ENCODE measurements at places on chromosomes 5 and 9.

DNA sequence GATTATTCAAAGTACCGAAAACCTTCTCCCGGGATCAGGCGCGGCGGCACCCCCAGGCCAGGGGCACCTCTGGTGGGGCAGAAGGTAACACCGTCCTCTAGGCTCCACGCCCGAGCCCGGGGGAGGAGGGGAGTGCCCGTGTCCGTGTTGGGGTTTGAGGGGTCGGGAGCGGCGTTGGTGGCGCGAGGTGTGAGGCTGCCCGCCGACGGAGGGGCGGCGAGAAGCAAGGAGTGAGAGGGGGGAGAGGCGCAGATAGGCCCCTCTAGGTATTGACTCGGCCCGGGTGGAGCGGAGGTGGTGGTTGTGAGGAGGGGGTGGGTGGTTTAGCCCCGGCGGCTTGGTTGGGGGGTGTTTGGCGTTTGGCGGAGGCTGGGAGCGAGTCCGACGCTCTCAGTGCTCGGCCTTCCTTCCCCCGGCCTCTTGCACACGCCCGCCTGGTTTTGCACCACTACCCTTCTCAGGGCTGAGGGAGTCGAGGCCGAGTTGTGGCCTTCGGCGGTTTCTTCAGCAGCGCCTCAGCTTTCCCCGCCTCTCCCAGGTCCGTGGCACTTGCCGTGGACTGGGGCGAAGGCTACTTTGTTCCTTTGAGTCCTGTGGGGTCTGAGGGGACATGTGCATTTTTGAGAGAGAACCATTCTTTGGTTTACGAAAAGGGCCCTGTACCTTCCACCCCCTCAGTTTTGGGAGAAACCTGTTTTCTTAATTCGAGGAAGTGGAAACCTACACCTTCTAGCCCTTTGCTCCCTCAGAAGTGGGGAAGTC lies 450 bp downstream of the GPBP1 start:
- DNase-seq, result no peak

- DNase-seq, result no peak
Observed at GRCh38 chr9:109329638-109330258, 8.9 kb upstream of the EPB41L4B start.

DNA sequence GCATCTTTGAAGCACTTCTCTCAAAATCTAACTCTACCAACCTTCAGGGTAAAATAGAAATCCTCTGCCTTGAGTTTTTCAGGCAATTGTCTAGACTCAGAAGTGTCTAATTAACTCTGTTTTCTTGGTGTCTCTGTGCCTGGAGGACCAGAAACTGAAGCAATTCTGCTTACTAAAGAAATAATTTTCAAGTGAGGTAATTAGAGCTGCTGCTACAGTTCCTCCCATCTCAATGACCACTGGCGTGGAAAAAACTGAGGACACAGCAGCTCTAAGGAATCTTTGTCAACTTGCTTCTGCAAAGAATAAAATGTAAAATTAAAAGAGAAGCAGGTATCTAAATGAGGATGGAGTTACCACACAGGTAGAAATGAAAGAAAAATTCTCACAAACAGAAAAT lies 785.0 kb downstream of the PRELID2 start:
- DNase-seq, result no peak

DNA sequence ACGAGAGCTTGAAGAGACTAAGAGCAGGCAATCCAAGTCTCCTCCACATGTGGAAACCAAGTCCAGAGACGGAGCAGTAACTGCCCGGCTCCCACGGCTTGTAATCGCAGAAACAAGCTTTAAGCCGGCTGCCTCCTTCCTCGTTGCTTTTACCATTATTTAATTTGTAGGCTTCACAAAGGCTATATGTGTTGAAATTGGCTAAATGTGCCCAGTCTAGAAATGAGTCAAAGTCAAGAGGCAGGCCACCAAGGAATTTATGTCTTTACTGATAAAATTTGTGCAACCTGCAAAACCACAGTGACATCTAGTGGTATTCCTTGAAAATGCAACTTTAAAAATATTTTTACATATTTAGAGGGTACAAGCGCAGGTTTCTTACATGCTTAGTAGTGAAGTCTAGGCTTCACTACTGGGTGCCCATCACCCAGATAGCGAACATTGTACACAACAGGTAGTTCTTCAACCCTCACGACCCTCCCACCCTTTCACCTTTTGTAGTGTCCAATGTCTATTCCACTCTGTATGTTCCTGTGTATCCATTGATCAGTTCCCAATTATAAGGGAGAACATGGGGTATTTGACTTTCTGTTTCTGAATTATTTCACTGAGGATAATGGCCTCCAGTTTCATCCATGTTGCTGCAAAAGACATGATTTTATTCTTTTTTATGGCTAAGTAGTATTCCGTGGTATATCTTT lies 33.5 kb upstream of the EBF1 start:
- DNase-seq, result no peak

DNA sequence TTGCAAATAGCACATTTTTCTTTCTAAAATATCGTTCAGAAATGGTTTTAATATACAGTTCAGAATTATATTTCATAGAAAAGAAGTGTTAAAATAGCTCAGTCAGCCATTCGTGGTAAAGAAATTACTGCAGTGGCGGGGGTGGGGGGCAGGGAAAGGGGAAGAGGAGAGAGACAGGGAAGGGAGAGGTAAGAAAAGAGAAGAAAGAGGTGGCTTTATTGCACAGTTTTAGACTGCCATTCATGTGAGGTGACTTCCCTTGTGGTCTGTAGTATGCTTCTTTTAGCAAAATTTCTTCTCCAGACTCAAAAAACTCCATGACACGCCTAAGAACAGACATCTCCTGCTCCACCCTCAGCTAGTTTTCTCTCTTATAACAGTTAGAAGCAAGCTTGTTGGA lies 259.6 kb downstream of the TRPM3 start:
- no peak for DNase-seq

- DNase-seq, result no peak
Observed at GRCh38 chr5:115718927-115719326, 93.1 kb upstream of the TMED7 start.

- no peak for DNase-seq
Observed at GRCh38 chr5:25649628-25650265, 1005.0 kb upstream of the CDH10 start.

GRCh38 chr5:117220730-117221129 lies 646.1 kb upstream of the SEMA6A start:
- DNase-seq, result no peak

DNA sequence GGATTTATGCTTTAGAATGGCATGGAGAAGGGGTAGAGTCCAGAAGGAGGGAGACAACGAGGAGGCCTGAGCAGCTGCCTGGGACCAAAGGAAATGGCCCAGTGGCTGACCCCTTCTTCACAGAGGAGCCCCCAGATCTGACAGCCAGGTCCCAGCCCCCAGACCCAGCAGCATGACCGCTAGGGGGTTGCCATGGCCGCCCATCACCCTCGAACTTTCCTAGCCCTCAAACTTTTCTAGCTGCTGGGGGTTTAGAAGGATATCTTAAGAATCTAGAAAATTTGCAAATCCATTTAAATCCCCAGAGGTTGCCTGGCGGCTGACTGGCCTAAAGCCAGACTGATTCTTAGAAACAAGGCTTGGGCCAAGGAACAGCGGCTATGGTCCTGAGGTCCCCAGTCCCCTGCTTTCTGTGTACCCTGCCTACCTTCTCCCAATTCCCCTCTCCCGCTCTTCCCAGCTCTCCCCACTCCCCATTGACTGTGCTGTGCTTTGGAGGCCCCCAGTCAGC lies 972 bp downstream of the PDGFRB start:
- no peak for DNase-seq

GRCh38 chr5:26719803-26720202 lies 318.6 kb downstream of the CDH9 start:
- DNase-seq, result no peak

- no peak for DNase-seq
Observed at GRCh38 chr5:10578869-10579268, 15.0 kb downstream of the ANKRD33B start.

DNA sequence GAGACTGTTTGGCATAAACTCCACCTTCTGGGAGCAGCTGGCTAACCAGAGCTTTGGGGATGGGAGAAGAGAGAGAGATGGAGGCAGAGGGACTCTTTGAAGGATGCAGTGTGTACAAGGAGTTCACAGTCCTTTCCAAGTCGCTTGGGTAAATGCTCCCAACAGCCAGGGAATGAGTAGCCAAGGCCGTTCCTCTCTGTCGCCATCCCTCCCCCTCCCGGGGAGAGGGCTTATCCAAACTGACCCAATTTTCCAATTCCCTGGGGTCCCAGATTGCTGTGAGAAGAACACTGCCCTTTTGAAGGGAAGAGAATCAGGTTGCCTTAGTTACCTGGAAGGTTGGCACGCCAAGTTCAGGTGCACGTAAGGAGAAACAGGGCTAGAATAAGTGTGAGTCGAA lies 7.9 kb downstream of the WWC1 start:
- no peak for DNase-seq

DNA sequence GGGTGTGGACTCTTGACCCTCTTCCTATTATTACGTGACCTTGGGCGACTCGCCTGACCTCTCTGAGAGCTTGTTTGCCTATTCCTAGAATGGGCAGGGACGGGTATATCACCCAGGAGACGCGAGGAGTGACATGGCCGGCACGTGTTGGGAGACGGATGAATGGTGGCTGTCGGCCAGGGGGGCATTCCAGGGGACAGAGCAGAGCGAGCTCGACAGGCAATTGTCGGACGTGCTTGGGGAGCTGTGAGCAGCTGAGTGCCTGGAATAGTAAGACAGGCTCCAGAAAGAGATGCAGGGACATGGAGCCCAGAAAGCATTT lies 29.3 kb upstream of the UNC5A start:
- no peak for DNase-seq

GRCh38 chr9:121658166-121658565 lies 6.7 kb downstream of the DAB2IP start:
- DNase-seq, result no peak

DNA sequence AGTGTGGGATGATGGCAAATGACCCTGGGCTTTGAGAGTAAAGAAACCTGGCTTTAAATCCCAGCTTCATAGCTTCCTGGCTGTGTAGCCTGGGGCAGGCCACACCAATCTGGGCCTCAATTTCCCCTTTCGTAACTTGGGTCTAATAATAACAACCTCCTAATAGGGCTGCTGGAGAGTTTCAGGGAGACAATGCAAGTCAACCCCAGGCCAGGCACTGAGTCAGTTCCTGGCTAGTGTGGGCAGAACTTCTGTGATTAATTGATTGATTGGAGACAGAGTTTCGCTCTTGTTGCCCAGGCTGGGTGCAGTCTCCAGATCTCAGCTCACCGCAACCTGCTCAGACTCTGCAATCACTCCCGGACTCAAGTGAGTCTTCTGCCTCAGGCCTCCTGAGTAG lies 3.3 kb upstream of the SH2D3C start:
- DNase-seq, result no peak

DNA sequence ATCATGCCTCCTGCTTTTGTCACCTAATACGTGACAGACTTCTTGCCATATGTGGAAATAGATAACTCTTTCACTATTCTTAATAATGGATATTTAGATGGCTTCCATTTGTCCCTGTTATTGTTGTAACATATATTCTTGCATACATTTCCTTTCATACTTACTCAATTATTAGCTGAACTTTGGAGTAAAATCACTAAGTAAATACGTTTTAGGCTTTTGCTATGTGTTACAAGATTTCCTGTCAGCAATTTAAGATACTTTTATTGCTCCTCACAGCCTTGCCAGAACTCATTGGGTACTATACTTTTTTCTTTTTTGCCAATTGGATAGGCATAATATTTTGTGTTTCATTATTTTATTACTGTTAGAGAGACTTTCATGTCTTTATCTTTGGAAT lies 26.9 kb downstream of the CCNH start:
- no peak for DNase-seq

GRCh38 chr9:6968271-6968670 lies 210.5 kb downstream of the KDM4C start:
- no peak for DNase-seq

- no peak for DNase-seq
Observed at GRCh38 chr5:135456238-135457099, 4.3 kb upstream of the TIFAB start.

DNA sequence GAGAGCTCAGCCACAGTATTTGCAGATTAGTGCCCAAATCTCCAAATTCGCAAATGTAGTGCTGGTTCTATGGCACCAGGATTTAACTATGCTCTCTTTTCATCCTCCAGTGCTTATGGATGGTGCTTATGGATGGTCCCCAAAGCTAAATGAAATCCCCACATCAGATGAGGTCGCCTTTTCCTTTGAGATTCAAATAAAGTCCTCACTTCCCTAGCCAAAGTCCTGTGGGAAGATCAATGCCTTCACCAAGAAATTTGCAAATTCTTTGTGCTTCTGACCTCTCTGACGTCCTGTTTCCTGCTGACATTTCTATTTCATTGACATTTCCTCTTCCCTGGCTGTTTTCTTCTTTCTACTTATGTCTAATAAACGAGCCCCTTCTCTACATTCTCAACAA lies 1077.0 kb upstream of the C9orf72 start:
- no peak for DNase-seq

GRCh38 chr9:20409321-20410092 lies 212.8 kb downstream of the MLLT3 start:
- no peak for DNase-seq

DNA sequence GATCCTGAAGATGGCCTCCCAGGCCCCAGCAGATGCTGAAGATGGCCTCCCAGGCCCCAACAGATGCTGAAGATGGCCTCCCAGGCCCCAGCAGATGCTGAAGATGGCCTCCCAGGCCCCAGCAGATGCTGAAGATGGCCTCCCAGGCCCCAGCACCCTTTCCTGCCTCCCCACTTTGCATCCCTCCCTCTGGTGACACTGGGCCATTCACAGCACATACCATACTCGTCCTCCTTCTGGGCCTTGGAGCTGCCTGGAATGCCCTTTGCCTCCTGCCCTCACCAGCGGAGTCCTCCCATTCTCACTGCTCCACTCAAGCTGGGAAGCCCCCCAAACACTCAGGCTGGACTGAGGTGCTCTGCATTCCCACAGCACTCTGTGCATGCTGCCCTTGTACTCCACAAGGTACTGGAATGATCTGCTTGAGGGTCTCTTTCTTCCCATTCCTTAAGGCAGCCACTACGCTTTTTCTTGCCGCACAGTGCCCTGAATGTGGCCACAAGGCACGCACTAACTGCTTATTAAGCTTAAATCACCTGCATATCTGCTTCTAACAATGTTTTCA lies 550.0 kb downstream of the BNC2 start:
- DNase-seq, result no peak

DNA sequence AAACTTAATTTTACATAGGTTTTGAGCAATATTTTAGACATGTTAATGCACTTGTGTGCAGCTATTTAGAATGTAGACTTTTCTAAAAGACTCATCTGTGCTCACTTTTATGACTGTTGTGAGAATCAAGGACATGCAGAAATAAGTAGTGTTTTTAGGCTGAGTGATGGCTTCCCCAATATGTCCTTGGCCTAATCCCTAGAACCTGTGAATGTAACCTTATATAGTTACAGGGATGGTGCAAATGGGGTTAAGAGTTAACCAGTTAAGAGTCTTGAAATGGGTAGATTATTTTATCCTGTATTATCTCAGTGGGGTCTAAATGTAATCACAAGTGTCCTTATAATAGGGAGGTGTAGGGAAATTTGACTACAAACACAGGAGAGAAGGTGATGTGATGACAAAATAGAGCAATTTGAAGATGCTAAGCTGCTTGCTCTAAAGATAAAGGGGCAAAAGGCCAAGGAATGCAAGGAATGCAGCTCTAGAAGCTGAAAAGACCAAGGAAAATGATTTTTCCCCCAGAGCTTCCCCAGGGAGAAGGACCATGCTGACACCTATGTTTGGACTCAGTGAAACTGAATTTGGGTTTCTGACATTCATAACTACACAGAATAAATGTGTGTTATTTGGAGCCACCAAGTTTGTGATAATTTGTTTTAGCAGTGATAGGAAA lies 298.0 kb upstream of the PAPPA start:
- no peak for DNase-seq

GRCh38 chr5:178431063-178431781 lies 159.0 kb downstream of the COL23A1 start:
- no peak for DNase-seq

- no peak for DNase-seq
Observed at GRCh38 chr5:96066386-96066719, 104.7 kb upstream of the ELL2 start.

All from cortex of kidney (tissue), 1 donor.